Glutamatergic neuron (in vitro differentiated cells): ENCODE measurements at places on chromosomes 12 and 14.

- no peak for DNase-seq
These were observed 8.8 kb downstream of the TAMALIN start for GRCh38 chr12:52015532-52016041.

GRCh38 chr14:93286212-93286890 lies 46.5 kb downstream of the BTBD7 start:
- DNase-seq = no peak

DNA sequence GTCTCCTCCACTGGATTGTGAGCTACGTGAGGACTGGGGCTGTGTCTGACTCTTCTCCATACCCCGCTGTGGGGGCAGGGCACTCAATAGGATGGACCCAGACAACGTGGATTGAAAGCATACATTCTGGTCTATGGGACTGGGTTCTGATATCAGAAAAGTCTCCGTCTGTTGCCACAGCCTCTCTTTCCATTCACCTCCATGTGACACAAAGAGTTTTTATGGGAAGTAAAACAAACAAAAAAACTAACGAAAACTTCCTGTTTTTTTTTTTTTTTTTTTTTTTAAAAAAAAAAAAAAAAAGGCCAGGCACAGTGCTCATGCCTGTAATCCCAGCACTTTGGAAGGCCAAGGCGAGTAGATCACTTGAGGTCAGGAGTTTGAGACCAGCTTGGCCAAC lies 44.7 kb downstream of the SLC8A3 start:
- no peak for DNase-seq

DNA sequence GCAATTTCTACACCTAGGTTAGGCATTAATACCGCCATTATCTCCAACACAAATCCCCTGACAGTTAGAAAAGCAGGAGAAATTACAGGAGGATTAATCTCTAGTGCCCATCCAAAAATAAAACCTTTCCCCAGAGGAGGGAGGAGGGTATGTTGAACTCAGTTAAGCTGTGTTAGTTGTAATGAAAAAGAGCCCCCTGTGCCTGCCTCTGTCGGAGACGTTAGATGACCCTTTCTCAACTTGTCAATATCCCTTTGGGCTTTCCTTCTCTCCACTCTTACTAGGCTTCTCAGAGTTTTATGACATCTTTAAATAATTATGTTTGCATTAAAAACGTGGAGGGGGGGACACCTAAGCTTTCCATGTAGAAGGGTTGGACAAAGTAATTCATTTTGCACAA lies 278.2 kb downstream of the PDZRN4 start:
- DNase-seq = no peak

- no peak for DNase-seq
These were observed 17.3 kb downstream of the EMG1 start for GRCh38 chr12:6987956-6988553.

GRCh38 chr14:51880835-51881580 lies 20.6 kb downstream of the GNG2 start:
- no peak for DNase-seq

DNA sequence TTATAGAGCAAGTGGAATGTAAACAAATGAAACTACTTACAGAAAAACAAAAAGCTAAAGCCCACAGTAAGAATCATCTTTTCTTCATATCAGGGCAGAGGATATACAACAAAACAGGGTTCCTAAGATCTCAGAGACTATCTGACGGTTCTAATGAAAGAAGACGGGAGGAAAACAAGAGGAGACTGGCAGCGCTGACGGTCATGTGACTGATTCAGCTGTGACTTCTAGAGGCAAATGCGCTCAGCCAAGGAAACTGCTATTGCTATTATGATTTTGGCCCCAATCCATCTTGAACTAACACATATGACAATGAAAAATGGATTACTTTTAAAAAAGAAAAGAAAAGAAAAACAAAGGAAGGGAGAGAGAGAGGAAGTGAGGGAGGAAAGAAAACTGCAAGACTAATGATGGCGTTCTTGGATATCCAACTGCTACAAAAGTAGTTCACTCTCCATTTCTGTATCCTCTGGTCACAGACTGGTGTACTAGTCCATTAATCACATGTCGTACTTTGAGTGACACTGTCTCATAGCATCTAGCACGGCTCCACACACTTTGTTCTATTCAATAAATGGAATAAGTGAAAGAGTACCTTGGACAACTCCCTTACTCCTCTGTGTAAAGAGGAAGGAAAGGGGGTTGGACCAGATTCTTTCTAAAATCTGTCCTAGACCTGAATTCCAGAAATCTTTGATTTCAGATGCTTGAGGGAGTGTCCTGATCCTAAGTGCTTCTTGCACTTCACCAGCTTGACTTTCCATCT lies 119.3 kb downstream of the DAD1 start:
- DNase-seq = no peak

DNA sequence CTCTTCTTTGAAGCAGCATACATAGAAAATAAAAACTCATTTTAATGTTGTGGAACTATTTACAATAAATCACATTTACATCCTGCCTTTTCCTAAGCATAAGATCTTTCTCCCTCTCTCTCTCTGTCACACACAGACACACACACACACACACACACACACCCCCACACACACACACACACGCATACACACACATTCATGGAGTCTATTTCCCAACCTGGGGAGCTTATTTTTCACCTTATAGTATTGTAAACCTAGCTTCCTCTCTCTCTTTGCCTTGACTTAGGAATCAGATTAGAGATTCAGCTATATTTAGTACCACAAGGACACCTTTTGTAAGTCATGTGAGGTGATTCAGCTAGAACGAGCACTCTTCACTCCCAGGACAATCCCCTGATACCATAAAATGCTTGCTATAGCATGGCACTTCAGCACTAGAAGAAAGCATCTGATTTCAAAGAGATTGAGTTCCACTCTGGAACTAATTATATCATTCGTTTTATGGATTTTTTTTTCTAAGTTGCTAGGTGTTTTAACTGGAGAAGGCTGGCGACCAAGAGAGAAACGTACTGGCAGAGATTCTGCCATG lies 23.6 kb downstream of the TMEM30B start:
- no peak for DNase-seq

GRCh38 chr12:77392467-77393088 lies 327.2 kb upstream of the E2F7 start:
- no peak for DNase-seq

- DNase-seq = no peak
These were observed 191.4 kb downstream of the KITLG start for GRCh38 chr12:88388566-88389540.

GRCh38 chr14:53226553-53226952 lies 73.4 kb upstream of the DDHD1 start:
- DNase-seq = no peak

DNA sequence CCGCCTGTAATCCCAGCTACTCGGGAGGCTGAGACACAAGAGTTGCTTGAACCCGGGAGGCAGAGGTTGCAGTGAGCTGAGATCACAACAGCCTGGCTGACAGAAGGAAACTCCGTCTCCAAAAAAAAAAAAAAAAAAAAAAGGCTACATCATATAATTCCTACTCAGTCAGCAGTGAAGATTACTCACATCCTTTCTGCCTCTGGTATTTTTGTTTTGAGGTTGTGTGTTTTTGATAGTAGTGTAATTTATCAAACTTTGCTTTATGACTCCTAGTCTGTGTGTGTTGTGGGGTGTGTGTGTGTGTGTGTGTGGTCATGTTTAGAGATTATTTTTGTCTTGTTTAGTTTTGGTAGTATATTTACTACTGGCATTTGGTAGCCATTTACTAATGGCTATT lies 29.8 kb upstream of the DLGAP5 start:
- DNase-seq = no peak

DNA sequence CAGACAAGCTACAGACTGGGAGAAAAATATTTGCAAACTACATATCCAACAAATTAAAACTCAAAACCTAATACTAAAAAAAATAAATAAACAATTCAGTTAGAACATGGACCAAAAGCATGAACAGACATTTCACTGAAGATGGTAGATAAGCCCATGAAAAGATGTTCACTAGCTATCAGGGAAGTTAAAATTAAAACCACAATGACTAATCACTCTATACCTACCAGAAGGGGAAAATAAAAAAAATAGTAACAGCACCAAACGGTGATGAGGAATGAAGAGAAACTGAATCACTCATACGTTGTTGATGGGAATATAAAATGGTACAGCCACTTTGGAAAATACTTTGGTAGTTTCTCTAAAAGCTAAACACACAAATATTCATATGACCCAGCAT lies 31.1 kb upstream of the DHRS7 start:
- no peak for DNase-seq
